ENCODE measurements at places on chromosomes 1 and 21.
A peak's percentile ranks its signal among the peaks of the same experiment; 100 is the strongest.

- DNase-seq = no peak
Observed at GRCh38 chr21:41641510-41641815, 125.4 kb downstream of the RIPK4 start.

- DNase-seq = no peak
Observed at GRCh38 chr21:45911806-45912325, 69.7 kb upstream of the COL6A1 start.

- DNase-seq = no peak
Observed at GRCh38 chr1:22845398-22845935, 127.2 kb downstream of the LACTBL1 start.

- DNase-seq = no peak
Observed at GRCh38 chr21:44871576-44872269, 1.8 kb downstream of the PTTG1IP start.

DNA sequence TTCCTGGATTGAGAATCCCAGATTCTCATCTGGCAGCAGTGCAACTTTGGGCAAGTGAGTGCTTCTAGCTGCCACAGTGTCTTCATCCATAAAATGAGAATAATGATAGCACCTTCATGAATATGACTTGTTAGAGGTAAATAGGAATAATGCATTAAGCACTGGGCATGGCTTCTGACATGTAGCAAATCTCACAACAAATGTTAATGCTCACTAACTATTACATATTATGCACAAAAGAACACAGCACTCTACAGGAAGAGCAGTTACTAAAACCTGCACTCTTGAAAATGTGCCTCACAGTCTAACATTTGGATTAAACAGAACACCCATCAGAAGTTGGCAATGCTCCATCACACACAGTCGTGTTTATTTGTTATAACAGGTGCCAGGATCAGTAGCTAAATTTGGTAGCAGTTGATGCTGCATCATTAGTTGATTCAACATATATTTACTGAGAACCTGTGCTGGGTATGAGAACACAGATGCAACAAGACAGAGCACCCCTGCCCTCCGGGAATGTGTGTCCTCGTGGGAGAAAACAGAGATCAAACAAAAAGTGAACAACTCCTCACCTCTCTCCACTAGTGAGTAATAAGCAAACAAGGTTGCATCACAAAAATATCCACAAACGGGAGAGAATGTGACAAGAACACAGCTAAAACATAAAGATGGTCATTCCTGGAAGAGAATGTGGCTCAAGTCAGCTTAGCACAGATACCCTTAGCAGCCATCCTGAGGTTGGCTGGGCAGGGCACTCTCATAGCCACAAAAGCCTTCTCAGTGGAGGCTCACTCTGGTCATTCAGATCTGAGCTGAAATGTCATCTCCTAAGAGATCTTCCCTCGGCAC, 26.2 kb upstream of the LBR start:
- no peak for DNase-seq

DNA sequence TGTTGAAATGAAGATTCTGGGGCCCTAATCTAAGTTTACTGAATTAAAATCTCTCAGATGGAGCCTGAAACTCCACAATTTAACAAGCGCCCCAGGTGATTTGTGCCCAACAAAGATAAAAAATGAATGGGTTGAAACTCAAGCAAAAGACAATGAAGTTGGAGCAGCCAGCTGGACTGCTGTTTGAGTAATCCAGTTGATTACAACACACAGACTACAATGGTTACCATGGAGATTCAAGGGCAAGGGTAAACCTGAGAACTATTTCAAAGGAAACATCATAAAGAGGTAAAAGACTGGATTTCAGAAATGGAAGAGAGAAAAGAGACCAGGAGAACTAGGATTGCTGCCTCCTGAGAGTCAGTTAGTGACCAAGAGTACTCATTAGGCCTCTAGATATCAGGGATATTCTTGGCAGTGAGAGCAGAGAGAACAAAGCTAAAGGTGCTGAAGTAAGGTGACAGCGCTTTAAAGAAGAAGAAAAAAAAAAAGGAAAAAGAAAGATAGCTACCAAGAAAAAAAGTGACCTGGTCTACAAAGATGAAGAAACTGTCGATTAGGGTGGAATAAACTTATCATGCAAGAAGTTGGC, 44.5 kb downstream of the LRRC53 start:
- DNase-seq = no peak

- no peak for DNase-seq
Observed at GRCh38 chr1:203667616-203668015, 41.0 kb downstream of the ATP2B4 start.

- DNase-seq = no peak
Observed at GRCh38 chr1:31981972-31982371, 31.7 kb upstream of the KHDRBS1 start.

GRCh38 chr1:228416217-228416933, at the start of gene TRIM17:
TRIM17 (minus strand) TSS chr1:228416861; CDS start chr1:228415072, 1,789 bp downstream.
- peak; percentile 17 for DNase-seq

GRCh38 chr1:43933386-43934100, at the start of gene ARTN:
ARTN (plus strand) TSS chr1:43933801; CDS start chr1:43935657, 1,856 bp downstream.
- DNase-seq = no peak

- no peak for DNase-seq
Observed at GRCh38 chr1:41482001-41482765, 2.3 kb downstream of the EDN2 start.

DNA sequence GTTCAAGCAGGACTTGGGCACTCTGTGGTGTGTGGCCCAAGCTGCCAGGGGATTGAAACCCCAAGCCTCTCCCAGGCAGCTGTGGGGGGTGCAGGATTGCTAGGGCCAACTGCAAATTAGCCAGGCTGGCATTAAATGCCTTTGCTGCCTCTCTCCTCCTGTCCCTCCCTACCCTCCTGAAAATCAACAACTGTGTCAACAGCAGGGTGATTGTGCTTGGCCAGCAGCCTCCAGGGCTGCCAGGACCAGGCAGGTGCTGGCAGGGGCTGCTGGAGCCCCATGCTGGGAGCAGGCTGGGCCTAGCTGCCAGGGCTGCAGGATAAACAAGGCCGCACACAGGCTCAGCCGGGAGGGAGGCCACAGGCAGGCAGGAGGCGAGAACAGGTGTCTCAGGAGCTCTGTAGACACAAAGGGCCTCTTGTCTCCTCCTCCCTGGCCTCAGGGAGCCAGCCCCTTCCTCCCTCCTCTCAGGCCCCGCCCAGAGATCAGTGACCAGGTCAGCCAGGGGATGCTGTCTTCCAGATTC, 11.4 kb downstream of the SOX13 start:
- no peak for DNase-seq

DNA sequence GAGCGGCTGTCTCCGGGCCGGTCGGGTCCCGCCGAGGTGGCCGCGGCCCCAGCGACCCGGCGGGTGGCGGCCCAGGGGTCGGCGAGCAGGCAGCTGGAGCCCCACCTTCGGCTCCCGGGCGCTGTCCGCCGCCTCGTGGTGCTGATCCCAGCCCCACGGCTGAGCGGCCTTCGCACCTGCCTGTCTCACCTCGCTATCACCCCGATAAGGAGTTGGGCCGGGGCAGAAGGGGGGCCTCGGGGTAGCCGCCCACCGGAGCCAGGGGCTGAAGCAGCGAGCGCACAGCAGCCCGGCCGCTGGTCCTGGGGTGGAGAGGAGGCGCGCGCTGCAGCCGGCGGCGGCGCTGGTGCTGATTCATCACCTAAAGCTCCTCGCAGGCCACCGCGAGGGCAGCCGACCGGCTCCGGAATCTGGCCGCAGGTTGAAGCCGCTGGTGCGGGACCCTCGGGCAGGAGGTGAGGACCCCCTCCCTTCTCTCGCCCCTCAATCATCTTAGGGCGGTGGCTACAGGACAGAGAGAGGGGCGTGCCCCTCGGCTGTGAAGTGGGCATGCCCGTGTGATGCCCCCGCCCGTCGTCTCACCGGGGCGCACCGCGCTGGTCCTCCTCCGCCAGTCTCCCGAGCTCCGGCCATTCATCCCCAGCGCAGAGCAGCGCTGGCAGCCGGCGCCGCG, 575 bp downstream of the TRIM67 start:
- no peak for DNase-seq

DNA sequence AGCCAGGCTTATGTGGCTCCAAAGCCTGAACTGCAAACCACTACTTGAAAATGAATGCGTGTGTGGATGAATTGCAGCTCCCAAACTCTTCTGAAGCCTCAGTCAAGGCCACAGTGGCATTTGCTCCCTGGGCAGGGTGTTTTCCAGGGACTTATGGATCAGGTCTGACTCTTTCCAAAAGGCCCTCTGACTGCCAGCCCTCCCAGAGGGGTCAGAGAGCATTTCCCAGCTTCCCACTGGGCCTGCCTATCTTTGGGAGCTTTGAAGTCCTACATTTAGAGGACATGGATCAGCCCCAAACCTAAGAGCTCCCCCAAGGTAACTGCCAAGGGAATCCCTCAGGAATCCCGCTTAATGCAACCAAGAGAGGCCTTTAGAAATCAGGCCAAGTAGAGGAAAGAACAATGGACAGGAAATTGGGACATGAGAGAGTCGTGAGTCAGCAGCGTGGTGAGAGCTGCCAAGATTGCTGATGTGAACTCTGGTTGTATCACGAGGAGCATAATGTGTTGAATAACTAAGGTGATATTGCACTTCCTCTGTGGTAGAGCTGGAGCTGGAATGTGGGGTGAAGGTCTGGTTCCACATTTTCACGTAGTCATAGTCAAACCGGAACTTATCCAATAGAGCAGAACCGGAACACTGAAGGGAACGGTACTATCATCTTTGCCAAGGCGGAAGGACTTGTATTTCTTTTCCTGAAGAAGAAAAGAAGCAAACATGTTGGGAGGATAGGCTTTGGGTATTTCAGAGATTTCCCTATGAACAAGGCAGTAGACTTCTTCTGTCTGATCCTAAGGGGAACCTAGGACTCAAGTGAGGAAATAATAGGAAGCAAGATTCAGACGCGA, 99.4 kb upstream of the JUN start:
- DNase-seq = no peak

DNA sequence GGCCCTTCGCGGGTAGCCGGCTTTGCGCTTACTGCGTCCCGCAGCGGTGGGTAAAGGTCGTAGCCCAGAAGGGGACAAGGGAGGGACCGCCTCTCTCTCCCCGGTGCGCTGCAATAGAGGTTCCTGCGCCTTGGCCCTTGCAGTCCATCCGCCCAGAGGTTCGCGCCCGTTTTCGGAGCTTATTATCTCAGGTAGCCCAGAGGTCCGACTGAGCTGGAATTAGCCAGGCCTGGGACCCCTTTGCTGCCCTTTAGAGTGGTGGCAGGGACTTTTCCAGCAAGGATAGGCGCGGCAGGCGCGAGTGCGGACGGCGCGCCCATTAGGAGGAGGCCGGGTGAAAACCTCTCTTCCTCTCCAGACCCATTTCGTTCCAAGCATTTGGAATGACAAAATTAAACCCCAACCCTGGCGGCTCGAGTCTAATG, 5.0 kb downstream of the LHX4 start:
- DNase-seq = no peak

DNA sequence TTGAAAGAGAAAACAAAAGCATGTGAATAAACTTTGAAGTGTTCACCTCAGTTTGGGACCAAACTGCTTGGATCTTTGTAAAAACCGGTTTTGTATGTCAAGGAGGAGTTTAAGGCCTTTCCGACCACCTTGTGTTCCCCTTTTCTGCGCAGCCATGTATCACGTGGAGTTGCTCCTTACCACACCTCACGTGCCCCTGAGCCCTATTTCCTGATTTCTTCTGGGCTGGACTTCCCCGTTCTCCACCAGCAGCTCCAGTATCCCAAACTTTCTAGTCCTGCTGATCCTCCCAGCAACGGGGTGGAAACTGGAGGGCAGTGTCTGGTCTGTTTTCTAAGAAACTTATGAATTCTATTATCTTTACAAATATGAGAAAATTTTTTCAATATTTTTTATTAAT, 1.6 kb upstream of the SH3D21 start:
- DNase-seq = no peak

GRCh38 chr1:3386205-3387002, 68.1 kb upstream of the ARHGEF16 start:
- no peak for DNase-seq

GRCh38 chr1:118788463-118788862, 199.7 kb downstream of the TBX15 start:
- DNase-seq = no peak

GRCh38 chr1:20481643-20482498, 4.1 kb downstream of the CAMK2N1 start:
- no peak for DNase-seq

DNA sequence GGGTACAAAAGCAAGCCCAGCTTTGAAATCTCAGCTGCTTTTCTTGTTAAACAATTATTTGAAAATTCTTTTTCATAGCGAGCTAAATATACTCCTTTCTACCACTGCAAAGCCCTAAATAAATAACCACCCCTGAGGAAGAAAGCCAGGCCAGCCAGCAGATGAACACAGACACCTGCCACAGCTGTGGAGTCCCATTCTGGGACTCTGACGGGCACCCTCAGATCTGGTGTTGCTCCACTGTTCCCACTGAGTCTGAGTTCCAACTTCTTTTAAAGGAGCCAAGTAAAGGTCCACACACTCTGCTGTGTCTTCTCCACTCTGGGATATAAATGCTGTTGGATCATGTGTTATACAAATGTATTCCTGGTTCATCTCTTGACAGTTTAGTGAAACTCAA, 77.6 kb upstream of the COA6 start:
- no peak for DNase-seq

- no peak for DNase-seq
Observed at GRCh38 chr21:43609501-43610340, 49.6 kb downstream of the HSF2BP start.

GRCh38 chr21:34639882-34640788, 25.2 kb upstream of the RCAN1 start:
- peak; percentile 12 for DNase-seq

- no peak for DNase-seq
Observed at GRCh38 chr21:20419772-20420171, 578.4 kb upstream of the NCAM2 start.

DNA sequence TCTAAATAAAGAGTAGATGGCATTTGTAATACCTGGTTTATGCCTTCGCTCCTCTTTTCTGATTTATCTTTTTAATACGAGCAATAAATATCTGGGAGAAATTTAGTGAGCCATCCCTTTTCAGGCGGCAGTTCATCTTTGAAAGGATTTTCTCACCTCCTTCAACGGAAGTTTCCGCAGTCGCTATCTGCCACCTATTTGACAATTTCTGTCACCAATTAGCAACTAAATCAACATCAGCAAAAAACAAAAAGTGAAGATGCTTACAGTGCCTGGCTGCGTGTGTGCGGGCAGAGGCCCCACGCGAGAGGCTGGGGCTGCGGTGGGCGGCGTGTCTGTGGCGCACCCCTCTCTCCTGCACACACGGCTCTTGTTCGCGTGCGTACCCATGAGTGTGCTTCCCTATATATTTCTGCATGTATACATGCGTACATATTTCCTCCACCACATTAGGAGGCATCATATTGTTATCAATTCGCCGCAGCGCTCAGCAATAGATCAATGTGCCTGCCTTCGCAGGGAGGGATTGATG, 117.3 kb upstream of the BARHL2 start:
- no peak for DNase-seq

- DNase-seq = no peak
Observed at GRCh38 chr1:198918920-198919319, 280.1 kb downstream of the PTPRC start.

- no peak for DNase-seq
Observed at GRCh38 chr1:175200678-175201521, 8.3 kb upstream of the KIAA0040 start.

- no peak for DNase-seq
Observed at GRCh38 chr21:46393451-46393940, 65.2 kb upstream of the DIP2A start.

GRCh38 chr1:162110910-162111309, 41.4 kb downstream of the NOS1AP start:
- no peak for DNase-seq

Measured in stimulated activated CD4-positive, alpha-beta T cell treated with anti-CD3 and anti-CD28 coated beads, Interleukin-1b, Interleukin-23, amount 100 ng/mL, for 1 hour (primary cell).